CD4-positive, alpha-beta T cell treated with Interleukin-6 at 100 ng/mL for 8 hours (primary cell): ENCODE measurements at places on chromosomes 12 and 14.

DNA sequence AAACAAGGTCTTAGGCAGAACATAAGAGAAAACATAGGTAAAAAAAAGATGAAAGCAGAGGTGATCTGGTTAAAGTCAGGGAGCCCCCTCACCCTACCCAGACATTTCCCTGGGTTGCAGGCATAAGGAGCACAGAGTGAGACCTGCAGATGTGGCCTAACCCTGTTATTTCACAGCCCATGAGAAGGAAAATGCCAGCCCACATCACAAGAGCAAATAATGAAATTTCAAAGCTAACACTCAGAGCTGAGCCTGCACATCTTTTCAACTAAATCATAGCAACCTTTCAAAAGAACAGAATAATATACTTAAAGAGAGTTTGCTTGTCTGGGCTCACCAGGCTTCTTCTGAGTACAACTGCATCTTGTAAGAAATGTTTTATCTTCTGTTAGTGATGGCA lies 295.4 kb downstream of the RPAP3 start:
- peak; percentile 25 for DNase-seq

DNA sequence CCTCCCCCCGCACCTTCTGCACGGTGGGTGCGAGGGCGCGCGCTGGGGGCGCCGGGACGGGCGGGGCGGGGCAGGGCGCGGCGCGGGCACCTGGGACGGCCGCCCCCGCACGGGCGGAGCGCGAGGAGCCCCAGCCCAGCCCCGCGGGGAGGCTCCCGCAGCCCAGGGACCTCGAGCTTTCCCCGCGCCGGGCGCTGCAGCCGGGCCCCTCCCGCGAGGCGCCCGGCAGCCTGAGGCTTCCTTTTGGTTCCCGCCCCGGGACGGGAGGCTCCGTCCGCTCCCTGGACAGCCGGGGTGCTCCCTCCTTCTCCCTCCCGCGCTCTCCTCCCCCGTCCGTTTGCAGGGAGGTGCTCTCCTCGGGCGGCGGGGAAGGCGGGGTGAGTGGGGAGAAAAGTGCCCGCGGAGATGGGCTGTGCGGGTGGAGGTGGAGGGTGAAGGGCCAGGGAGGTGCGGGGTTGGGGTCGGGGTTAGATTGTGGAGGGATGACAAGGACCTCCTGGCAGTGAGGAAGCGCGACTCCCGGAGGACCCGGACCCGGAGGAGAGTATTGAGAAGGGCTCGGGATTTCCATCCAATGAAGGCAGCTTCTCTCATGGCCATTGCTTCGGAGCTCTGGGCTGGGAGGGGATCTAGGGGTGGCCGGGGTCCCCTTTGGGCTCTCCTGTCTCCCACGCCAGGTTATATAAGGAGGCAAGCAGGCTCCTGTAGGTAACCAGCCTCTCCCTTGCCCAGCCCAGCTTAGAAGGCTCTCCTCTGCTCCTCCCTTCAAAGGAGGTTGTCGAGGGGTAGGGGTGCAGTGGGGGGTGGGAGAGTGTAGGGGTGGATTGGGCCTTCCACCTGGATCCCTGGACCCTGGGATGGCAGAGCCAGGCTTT lies 645 bp downstream of the JDP2 start:
- DNase-seq = no peak

- no peak for DNase-seq
Measured at GRCh38 chr14:82091097-82091496, 557.4 kb upstream of the SEL1L start.

DNA sequence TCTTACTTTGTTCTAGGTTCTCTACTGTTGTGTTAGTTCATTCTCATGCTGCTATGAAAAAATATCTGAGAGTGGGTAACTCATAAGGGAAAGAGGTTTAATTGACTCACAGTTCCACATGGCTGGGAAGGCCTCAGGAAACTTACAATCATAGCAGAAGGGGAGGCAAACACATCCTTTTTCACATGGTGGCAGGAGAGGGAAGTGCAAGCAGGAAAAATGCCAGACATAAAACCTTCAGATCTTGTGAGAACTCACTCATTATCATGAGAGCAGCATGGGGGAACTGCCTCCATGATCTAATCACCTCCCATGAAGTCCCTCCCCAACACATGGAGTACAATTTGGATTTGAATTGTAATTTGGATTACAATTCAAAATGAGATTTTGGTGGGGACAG lies 69.6 kb downstream of the MGST1 start:
- no peak for DNase-seq

- no peak for DNase-seq
Measured at GRCh38 chr12:124901003-124901402, 13.4 kb downstream of the UBC start.

DNA sequence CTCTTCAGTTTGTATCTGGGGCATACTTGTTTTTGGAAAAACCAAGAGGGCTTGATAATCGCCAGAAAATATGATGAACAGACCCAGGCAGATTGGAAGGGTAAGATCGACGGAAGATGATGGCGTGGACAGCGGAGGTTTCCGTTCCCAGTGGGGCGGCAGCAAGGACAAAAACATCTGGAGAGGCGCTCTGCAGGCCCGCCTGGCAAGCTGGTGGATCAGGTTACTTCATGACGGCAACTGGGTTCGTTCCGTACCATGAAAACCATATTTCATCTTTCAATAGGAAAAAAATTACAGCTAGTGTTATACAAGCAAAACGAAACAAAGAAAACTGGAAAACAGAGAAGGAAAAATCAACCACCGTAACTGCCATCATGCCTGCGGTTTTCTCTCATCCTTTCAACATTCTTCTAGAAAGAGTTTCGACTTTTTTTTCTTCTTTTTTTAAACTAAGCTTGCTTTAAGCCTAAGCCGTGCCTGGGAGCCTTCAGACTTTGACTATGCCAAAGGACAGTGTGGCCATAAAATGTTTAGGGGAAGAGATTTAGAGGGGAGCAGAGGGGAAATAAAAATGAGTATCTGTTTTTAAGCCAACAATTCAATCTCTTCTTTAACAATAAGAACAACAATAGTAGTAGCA lies 210.5 kb downstream of the FOXN3 start:
- DNase-seq = no peak
